MG63 (cell line): ENCODE measurements at places on chromosomes 5 and 9. TPM values are rescaled to one million over a fixed set of nuclear protein-coding genes. Genes with fewer than 3 reads are reported as not detected.
A peak's percentile ranks its signal among the peaks of the same experiment; 100 is the strongest.

GRCh38 chr9:34256987-34257585 is 72.0 kb downstream of the KIF24 start:
- no peak for DNase-seq

DNA sequence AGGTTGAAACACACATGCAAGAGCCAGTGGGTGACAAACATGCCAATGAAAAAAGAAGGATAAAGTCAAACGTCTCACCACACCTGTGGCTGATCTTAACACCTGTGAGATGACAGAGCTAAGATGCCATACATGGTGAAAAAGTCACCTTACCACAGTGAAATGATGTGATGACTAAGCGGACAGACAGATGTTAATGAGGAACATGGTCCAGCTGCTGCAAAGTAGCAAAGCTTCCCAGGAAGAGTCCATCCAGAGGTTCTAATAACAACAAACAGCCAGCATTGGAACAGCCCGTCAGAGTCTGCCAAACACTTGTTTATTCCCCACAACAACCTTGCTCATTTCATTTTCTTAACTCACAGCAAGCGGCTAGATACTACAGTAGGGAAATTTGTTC is 1.9 kb downstream of the KIAA1191 start:
- DNase-seq, result peak; percentile 31

DNA sequence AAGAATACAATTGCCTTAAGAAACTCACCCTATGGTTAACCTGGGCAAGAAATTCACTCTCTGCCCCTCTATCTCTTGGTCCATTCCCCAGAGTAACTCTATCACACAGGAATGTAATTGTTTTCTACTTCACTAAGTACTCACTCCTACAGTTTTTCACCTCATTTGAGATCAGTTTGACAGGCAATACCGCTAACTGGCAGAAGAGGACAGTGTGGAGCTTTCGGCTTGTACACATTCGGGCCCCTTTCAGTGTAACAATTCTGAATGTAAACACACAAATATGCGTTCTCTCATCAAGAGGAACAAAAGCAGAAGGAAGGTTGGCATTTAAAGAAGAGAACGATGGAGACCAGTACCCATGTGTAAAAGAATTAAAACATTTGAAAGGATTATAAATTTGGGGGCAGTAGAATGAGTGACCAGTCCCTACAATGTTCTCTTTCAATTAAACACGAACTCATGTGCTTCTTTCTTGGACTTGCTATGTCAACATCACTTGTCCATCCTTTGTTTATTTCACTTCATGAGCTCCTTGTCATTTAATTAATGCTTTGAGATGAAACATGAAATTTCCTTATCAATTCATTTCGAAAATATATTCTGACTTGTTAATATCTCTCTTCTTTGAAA is 188.5 kb upstream of the GRAMD2B start:
- DNase-seq, result peak; percentile 17

The SH3GLB2 gene
- total RNA-seq, result 36.7 and 42.7 TPM in 2 replicates

The EQTN gene
- total RNA-seq, result not detected in 2 replicates

DNA sequence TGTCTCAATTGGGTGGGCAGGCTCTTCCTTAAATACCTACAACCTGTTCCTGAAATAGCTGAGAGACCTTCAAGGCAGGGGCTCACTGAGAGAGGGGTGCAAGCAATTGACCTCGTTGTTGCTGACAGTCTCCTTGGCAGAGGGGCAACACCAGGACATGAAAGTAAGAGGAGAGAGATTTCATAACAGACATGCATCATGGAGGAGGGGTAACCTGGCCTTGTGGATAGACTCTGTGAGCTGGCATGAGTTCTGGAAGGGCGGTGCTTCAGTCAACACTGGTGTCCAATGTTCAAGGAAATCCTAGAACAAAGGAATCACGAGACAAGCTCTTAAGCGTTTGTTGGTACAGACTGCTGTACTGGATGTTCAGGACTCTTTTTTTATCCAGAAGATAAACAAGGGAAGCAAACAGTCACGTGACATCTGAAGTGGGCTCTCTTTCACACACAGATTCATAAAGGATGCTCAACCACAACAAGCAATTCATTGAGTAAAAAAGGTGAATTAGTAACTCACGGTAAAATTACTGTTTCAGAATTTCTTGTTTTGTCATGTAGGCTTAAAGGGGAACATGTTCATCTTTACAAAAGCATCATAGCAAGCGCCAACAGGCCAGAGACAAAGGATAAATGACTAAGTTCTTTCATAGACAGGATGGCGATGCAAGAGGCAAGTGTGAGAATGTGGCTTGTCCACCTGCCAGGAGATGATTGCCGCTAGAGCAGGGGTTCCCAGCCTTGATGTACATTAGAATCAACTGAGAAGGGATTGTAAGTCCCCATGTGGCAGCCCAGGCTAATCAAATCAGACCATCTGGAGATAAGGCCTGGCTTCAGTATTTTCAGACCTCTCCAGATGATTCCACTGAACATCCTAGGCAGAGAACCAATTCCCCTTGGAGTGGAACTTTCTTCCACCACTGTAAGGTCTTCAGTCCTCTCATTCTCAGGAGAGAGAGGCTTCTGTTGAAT is 20.7 kb downstream of the ANKRA2 start:
- DNase-seq, result no peak
